ENCODE measurements at places on chromosomes 4 and X.

- no peak for DNase-seq
Measured at GRCh38 chrX:55132416-55132815, 43.6 kb downstream of the PAGE2 start.

- DNase-seq = no peak
Measured at GRCh38 chr4:135319685-135320084, 1118.1 kb upstream of the PABPC4L start.

- no peak for DNase-seq
Measured at GRCh38 chr4:1470816-1471442, 64.7 kb upstream of the NKX1-1 start.

DNA sequence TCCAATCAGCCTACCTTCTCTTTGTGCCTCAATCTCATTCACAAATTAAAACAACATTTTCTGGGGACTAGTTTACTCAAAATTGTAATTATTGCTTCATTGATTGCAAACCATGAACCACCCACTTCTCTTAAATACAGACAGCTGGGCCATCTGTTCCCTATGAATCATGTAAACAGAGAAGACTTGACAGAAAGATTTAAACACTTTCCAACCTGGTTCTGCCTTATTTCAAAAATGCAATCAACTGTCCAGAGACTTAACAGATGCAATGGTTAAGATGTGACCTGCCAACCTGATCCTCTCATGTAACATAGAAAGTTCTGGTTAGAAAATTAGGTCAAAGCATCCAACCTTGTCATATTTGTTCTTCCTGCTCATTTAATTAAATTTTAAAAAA is 20.8 kb upstream of the SERTM2 start:
- no peak for DNase-seq

DNA sequence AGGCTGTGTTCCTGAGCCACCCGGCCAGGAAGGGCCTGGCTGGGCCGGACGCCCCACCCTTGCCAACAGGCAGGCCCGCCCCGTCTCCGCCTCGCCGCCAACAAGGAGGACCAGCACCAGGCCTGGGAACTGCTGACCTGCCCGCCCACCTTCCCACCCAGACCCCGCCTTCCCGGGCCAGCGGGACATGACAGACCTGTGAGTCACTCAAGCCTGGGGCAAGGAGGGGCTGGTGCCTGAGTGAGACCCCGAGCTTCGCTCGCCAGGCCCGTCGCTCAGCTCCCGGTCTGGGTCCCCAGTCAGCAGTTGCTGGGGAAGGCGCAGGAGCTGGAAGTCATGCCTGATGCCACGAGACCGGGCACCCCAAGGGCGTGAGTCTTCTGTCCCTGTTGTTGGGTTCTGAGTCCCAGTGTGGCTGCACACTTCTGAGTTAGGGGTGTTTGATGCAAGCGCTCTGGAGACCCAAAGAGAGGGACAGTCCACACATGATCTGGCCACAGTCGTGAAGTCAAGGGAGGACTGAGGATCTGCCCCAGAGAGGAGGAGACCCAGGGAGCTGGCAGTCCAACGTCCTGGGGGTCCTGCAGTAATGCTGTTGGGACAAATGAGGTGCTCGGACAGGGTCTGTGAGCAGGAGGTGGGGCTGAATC is at the start of gene DNASE1L1:
Gene DNASE1L1 (minus strand): TSS at position 33 of the 650 bp plus-strand sequence. CDS start 3,686 bp downstream, outside the sequence.
- DNase-seq = no peak

DNA sequence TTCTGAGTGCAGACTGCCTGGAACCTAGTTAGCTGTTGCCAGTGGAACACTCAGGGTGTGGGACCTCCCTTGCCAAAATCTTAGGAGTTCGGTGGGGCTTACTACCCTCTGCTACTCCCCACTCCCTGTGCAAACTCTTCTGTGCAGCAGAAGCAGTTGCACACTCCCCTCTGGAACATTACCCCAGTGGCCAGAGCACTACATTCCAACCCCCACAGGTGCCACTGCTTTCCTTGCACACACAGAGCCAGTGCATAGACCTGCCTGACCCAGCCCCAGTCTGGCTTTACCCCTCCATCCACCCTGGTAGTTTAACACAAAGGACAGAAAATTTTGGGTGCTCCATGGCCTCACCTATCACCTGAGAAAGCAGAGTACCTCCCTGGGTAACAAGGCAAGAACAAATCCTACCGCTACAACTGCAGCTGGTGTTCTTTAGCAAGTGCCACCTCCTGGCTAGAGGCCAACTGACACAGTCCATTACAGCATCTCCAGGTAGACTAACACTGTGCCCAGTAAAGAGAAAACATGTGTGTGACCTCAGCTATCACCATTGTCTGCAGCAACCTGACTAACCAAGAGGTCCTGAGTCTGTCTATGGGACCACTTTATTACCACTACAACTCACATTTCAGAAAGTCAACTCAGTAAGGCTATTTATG is 11.5 kb upstream of the RASSF6 start:
- DNase-seq = no peak

DNA sequence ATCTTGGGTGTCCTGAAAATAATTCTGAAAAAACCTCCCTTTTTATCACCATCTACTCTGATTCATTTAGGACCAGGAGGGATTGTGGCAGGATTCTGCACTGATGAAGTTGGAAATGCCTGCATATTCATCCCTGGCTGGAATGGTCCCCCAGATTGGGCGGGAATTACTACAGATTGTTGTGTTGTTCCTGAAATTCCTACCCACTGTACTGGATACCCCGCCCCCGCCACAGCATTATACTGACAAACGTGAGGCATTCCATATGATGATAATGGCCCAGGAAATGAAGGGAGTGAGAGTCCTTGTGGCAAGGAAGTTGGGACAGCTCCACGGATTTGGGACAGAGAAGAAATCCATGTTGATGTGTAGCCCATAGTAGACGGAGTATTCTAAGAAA is 15.2 kb upstream of the FAM120C start:
- DNase-seq = no peak

DNA sequence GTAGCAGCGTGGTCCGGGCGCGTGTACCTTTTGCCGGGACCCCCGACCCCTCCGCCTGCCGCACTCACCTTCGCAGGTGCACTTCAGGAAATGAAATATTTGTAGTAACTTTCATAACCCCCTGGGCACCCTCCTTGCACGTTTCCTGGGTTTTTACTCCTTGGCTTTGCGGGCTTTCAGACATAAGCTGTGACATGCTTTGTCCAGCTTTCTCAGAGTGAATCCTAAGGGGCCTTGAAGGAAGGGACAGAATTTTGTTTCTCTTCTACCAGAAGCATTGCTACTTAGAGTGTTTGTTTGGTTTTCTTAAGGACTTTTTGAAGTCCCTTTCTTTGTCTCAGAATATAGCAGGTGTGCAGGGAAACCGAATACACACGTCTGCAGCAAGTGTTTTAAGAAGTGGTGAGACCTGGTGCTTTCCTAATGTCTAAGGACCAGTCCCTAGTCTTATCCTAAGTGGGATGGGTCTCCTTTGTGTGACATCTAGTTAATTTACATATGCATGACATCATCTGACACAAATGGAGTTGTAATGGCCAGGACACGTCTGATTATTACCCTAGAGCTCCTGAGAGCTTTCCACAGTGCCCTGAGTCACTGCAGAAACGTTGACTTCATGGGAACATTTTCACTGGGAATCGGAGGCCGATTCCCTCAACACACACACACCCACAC is 1.3 kb downstream of the FAM149A start:
- no peak for DNase-seq

GRCh38 chr4:40603281-40603680 is 26.4 kb downstream of the RBM47 start:
- no peak for DNase-seq

GRCh38 chrX:69389101-69389501 is 115.0 kb upstream of the NALF2 start:
- DNase-seq = no peak

DNA sequence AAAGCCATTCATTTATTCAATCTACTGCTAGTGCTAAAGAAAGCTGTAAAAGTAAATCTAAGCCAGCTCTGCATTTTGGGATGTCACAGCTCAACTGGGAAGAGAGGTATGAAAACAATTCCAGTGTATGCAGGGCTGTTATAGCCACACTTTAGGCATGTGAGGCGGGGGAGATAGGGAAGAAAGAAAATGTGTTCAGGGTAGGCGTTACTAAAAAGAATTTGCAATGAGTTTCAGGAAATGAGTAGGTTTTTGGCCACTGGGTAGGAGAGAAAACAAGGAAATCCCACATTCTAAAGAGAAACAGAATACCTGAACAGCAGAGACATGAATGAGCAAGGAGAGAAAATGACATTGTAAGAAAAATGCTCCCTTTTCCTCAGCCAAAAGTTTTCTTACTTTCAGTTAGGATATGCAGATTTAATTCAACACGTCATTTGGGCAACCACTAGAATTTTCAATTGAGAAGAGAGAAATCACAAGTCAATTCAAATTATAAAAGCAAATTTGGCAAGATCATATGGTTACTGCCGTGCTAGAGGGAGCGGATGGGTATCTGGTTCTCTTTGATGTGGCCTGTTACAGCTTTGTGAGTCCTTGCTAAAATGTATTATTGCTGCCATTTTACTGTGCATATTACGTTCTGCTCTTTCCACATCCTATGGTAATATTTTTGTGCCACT is 226.3 kb downstream of the KCNIP4 start:
- no peak for DNase-seq

GRCh38 chr4:47615385-47615784 is 130.3 kb downstream of the ATP10D start:
- DNase-seq = no peak

- peak; percentile 7 for DNase-seq
Measured at GRCh38 chrX:118536687-118537461, 41.3 kb downstream of the DOCK11 start.

GRCh38 chrX:103730147-103730795 is 19.6 kb downstream of the TMEM31 start:
- no peak for DNase-seq

GRCh38 chr4:52585379-52585778 is 73.7 kb downstream of the USP46 start:
- no peak for DNase-seq

DNA sequence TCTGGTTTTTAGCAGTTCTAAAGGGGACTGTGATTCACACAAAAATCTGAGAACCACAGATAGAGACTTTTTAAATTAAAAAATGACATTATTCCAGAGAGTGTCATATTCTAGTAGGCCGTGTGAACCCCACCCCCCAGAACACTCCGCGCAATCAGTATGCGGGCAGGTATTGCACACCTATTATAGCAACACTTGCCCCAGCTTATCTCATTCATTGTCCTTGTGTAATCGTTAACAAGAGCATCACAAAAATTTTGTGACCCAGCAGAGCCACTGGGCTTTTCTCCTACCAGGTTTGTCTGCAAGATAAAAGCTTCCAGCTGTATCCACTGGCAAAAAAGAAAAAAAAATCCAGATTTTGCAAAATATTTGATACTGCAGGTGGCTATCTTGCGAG is 394.1 kb upstream of the SMIM31 start:
- no peak for DNase-seq

GRCh38 chr4:66688674-66689073 is 856.6 kb downstream of the CENPC start:
- no peak for DNase-seq

DNA sequence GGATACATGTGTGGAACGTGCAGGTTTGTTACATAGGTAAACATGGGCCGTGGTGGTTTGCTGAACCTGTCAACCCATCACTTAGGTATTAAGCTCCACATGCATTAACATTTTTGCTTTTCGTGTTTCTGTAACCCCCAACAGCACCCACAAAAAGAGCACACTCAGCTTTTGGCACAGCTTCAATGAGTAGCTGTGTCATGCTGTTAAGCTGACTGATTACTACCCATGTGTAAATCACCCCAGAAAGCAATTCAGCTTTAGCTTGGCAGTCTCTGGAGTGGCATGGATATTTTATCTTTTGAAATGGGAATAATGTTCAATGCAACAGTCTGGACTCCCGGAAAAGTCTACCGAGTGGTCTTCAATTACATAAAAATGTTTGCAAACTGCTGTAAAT is 734.3 kb downstream of the STIM2 start:
- DNase-seq = no peak

DNA sequence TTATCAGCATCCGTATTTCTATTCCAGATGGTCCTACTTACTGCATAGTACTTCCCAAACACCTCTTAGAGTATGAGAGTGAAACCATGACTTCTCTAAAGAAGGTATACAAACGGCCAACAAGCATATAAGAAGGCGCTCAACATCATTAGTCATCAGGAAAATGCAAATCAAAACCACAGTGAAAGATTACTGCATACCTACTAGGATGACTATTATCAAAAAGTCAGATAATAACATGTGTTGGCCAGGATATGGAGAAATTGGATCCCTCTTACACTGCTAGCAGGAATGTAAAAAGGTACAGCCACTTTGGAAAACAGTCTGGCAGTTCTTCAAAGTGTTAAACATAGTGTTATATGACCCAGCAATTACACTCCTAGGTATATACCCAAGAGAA is 215.3 kb upstream of the CXorf66 start:
- DNase-seq = no peak

- DNase-seq = no peak
Measured at GRCh38 chr4:1602655-1603412, 81.3 kb downstream of the FAM53A start.

DNA sequence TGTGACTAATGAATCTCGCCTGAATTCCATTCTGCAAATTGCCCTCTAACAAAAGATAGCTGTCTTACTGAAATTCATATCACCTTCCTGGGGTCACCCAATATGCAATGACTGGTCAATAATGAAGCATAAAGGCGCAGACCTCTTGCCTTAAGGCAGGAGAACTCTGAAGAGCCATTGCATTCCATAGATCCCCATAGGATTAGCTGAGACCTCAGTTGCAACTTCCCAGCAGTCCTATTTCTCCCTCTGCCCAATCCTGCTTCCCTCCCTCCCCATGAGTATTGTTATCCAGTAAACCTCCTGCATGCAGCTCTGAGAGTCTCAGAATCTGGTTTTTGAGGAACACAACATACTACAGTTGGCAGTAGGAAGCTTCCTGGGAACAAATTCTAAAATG is 396.5 kb downstream of the DCAF12L2 start:
- DNase-seq = no peak

- peak; percentile 6 for DNase-seq
Measured at GRCh38 chr4:17447675-17448298, 64.1 kb downstream of the QDPR start.

DNA sequence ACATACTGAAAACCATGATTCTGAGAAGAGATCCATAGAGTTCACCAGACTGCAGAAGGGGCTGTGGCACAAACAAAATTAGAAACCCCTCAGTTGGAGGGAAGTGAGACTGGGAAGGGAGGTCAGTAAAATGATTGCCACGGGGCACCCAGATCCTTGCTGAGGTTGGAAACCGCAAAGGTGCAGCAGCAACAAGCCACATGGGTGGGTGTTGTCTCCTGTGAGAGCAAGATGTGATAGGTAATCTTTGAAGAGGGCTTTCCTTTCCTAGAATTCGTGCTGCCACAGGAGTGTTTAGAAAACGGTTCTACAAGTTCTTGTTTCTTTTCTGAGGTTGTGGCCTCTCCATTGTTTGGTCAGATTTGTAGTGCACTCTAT is 85.5 kb downstream of the NFKB1 start:
- no peak for DNase-seq

GRCh38 chrX:120522820-120523219 is 37.9 kb downstream of the CUL4B start:
- no peak for DNase-seq

DNA sequence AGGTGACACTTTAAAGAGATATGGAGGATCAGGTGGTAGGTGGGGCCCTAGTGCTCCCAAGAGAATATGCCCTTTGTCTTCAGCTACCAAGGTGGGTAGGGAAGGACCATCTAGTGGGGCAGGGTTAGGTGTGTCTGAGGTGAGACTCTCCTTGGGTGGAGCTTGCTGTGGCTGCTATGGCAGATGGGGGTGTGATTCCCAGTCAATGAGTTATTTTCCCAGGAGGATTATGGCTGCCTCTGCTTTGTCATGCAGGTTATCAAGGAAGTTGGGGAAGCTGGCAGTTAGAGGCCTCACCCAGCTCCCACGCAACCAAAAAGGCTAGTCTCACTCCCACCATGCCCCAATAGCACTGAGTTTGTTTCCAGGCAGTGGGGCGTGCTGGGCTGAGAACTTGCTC is 18.0 kb upstream of the SPIN2A start:
- no peak for DNase-seq

Data from activated T-helper 1 cell treated with anti-CD3 and anti-CD28 coated beads, Interleukin-2, amount 50 U/mL, for 16 hours (primary cell).